ENCODE measurements at places on chromosomes 6 and 20. TPM values are rescaled to one million over a fixed set of nuclear protein-coding genes. Genes with fewer than 3 reads are reported as not detected.

SLC4A11 gene
- 1.2 TPM for total RNA-seq

NKAPL gene
- not detected for total RNA-seq

SIRPD gene
- not detected for total RNA-seq

GUCA1A gene
- not detected for total RNA-seq

DNAH8 gene
- not detected for total RNA-seq

DNA sequence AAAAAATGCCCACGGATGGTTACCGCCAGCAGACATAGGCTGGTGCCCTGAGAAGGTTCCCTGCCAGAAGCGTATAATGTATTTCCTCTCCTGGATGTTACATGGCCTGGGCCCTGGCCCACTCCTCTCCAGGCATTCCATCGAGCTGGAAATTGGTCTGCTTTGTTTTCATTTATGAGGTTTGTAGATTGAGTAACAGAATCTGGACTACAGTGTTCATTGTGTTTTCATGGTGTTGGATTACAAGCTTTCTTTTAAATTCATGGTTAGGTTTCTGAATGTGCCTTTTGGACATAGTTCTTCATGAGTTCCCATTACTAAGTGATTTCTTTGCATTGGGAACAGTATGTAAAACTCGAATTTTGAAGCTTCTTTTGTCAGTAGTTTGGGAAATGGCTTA, 6.4 kb downstream of the TIAM2 start:
- DNase-seq, result peak; percentile 54

GRCh38 chr6:32244946-32245398, 21.1 kb upstream of the NOTCH4 start:
- DNase-seq, result peak; percentile 73

DNA sequence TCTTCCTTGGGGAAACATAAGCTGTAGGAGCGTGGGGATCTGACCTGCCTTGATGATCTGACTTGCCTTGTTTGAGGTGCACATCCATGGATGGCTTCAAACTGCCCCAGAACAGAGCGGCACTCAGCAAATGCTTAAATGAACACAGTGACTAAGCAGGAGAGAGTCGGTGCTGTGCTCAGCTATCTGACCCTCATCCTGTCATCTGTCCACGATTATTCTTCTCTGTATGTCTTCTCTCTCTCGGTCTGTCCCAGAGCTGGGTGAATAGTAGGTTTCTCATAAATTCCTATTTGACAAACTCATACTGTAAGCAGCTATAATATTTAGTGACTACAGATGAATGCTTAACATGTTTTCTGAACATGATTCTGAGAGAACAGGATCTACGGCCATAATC, 37.3 kb downstream of the TRAM2 start:
- peak; percentile 85 for DNase-seq

- no peak for DNase-seq
Observed at GRCh38 chr6:70033781-70034180, 167.4 kb downstream of the COL19A1 start.

GRCh38 chr20:1094751-1095150, 23.7 kb upstream of the PSMF1 start:
- DNase-seq, result no peak

- peak; percentile 31 for DNase-seq
Observed at GRCh38 chr6:5424726-5425125, 163.4 kb downstream of the FARS2 start.

DNA sequence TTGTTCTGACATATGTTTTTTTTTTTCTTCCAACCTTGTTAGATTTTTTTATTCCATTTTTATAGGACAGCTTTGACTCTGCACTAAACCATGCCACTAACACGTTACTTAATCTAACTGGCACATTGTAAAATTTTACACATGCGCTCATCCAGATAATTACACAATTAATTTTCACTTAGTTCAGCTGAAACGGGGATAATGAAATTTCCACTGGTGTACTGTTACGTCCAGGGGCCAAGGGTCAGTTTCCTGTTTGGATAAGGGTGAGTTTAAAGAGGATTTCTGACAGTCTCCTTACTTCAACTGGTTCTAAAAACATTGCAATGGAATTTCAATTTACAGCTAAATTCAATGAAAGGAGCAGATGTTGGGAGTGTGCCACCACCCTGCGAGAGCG, 221.8 kb upstream of the CEP162 start:
- peak; percentile 4 for DNase-seq

GRCh38 chr6:167849846-167850459, 23.2 kb downstream of the AFDN start:
- peak; percentile 90 for DNase-seq

- DNase-seq, result no peak
Observed at GRCh38 chr20:58097943-58098342, 130.5 kb downstream of the ANKRD60 start.

DNA sequence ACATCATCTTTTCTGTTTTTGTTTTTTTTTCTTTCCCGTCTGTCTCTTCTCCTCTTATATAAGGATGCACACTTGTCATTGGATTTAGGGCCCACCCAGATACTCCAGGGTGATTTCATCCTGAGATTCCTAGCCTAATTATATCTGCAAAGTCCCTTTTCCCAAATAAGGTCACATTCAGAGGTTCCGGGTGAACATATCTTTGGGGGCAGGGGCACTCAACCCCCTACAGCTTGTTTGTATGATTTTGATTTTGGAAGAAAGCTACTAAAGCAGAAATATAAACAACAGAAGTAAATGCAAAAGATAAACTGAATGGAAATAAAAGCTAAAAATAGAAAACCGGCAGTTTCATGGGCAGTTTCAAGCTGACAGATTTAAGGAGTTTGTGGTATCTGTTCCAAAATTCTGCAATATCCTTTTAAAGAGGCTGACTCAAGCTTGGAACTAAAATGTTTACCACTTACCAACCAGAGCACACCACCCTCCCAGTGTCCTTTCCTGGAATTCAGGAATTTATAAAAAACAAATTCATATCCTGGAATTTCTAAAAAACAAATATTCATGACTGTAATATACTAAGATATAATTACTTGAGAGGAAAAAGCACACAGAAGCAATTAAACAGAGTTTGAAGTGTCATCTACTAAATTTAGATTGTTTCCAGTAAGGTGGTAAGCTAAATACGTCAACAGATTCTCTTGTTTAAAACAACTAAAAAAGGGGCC, 100.0 kb upstream of the CARMIL1 start:
- DNase-seq, result peak; percentile 83

DNA sequence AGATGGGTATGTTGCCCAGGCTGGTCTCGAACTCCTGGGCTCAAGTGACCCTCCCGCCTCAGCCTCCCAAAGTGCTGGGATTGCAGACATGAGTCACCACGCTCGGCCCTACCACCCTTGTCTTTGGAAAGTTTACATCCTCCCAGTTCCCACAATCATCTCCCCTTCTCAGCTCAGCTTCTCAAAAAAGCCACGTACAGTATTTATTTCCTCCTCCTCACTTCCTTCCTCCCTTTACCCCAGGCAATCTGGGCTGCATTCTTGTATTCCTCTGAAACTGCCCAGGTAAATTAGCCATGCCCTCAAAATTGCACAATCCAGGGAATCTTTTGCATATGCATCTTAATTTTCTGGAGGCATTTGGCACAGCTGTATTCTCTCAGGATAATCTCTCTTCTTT, 7.4 kb upstream of the SLC23A2 start:
- DNase-seq, result peak; percentile 80

DNA sequence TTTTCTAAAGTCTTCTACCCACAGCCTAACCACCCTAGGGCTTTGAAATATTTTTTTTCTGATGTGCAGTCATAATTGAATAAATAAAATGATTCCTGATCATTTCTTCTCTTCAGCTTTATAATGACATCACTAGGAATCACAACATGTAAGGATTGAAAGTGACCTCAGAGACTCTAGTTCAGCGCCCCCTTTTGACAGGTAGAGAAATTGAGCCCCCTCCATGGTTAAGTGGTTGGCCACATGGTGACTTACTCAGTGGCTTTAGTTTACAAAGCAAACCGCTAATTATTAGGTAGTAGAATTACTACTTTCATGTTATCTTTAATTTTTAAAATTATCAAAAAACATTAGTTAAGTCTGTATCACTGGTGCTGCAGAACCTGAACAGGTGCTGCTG, 13.3 kb upstream of the SLC2A12 start:
- DNase-seq, result peak; percentile 56

DNA sequence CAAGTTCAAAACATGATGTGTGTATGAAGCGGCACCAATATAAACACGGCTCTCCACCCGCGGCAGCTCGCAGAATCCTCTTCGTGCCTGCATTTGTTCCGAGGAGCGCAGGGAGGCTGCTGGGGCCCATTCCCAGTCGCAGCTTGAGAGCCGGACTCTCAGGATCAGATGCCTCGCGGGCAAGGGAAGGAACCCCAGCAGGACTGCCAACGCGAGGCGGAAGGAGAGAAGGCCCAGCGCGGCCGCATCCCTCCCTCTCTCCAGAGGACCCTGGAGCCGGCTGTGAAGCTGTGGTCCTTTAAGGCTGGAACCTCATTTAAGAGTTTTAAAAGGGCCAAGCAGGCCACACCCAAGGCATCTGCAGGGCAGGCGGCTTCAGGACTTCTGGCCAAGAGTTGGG, 44.2 kb upstream of the ZBP1 start:
- no peak for DNase-seq

- no peak for DNase-seq
Observed at GRCh38 chr6:2751871-2752270, 1.1 kb upstream of the MYLK4 start.

DNA sequence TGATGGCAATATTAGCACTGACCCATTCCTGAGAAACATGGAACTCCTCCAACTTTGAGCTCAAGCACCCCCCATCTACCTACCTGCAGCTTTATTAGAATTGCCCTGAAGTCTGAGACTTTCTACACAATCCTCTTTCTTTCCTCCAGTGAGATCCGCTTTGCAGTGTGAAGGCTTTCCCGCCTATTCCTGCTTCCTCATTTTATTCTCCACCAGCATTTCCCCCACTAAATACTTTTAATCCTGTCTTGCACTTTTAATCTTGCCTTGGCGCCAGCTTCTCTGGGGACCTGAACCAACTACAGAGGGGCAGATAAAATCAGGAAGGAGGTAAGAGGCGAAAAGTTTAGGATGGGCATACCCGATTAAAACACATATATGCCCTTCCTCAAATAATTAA, 178.1 kb upstream of the PRDM1 start:
- DNase-seq, result no peak

DNA sequence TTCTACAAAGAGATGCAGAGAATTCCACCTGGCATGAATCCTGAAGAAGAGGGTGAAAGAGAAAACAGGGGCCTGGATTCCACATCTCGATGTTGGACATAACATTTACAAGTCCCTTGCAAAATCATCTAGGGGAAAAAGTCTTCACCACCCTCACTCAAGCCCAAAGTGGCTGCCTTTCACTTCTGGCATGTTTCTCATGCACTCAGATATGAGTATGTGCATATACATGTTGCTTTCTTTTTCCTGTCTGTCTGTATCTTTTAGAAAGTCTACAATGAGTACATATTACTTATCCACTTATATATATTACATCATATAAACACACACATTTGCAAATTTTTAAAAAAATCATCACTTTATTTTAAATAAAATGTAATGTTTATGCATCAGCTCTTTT, 159.3 kb downstream of the KIF6 start:
- no peak for DNase-seq

DNA sequence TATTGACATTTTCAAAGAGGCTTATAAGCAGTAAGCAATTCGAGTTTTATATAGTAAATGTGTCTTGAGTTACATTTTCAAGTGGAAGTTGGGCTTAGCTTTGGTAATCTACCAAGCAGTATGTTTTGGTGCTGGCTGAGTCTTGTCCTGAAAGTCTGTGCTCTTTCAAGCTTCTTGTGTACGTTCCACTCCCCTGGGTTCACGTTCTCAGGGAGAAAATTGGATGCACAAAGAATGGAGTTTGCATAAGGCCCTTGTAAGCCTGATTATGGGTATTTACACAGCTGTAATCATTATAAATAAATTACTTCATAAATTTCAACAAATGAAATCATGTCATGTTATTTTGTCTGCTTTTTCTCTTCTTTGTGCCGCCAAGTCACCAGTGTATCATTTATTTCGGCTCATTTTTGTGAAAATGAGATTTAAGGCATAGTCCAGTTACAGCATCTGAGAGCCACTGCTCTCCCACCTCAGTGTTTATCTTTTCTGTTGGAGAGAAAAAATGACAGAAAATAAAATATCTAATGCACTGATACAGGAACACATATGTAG, 262.5 kb downstream of the BTBD3 start:
- no peak for DNase-seq

DNA sequence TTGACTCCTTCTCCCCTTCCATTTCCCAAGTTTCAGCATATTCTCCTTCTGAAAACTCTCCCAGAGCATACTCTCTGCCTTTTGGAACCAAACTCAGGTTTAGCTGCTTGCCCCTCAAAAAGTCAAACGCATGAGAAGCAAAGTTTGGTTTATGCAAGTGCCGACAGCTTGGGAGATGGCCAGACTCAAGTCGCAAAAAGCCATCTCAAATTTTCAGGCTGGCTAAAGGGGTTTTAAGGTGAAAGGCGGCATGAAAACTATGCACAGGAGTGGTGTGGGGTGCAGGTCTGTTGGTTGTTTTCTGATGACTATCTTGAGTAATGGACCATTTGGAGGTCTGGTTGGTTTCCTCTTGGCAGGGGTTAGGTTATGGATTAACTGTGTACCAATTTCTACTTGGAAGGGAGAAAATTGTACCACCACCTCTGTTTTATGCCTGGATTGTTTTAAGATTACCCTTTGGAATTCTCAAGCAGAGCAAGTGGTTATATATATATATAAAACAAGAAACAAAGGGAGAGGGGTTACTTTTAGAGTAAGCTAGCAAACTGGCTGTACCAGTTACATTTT, 52.4 kb upstream of the SCGN start:
- no peak for DNase-seq

DNA sequence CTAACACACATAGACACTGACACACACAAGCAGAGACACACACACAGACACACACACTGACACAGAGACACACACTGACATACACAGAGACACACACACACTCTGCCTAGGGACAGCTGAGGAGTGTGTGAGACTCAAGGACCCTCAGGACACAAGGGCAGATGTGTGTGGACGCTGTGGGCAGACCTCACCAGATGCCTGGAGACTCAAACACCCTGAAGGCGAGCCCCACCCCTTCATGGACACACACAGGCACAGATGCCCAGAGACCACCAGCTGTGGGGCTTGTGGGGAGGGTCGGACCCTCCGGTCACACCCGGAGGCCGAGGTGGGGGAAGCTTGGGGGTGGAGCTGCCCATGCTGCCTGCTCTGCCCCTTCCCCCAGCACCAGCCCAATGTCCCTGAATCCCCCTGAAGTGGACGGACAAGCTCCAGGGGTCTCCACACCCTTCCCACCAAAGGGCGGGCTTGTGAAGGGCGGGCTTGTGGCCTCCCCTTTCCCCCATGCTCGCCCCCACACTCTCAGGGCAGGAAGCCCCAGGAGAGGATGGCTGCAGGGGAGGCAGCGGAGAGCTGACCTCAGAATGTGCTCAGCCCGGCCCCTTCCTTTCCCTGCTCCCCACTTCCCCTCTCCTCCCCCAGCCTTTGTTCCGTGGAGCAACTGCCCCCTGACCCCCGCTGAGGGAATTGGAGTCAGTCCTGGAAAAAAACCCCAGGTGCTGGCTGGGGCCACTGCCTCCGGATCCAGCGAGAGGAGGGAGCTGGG, 13.9 kb upstream of the ABHD16B start:
- no peak for DNase-seq

GRCh38 chr6:128443553-128443952, 76.8 kb downstream of the PTPRK start:
- DNase-seq, result no peak

- peak; percentile 45 for DNase-seq
Observed at GRCh38 chr6:3228771-3229565, 1.5 kb upstream of the TUBB2B start.

Data from M059J (cell line).